NCI-H2081 (cell line): ENCODE measurements at places on chromosomes 6 and 20.

DNA sequence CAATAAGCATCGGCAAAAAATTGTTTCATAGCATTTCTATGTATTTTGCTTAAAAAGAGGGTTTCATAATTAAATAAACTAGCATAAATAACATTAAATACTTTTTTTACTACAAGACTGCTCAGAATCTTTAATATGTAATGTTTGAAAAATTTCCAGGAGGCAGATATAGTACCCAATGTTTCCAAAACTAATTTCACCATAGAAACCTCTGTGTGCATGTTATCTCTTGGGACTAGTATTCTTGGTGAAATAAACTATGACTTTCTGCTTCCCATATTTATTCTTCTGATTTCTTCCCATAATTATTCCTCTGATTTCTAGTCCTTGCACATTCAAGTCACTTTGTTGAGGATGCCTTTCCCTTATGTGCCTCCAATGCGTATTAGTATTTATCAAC lies 94.5 kb downstream of the PTPRK start:
- DNase-seq, result no peak

DNA sequence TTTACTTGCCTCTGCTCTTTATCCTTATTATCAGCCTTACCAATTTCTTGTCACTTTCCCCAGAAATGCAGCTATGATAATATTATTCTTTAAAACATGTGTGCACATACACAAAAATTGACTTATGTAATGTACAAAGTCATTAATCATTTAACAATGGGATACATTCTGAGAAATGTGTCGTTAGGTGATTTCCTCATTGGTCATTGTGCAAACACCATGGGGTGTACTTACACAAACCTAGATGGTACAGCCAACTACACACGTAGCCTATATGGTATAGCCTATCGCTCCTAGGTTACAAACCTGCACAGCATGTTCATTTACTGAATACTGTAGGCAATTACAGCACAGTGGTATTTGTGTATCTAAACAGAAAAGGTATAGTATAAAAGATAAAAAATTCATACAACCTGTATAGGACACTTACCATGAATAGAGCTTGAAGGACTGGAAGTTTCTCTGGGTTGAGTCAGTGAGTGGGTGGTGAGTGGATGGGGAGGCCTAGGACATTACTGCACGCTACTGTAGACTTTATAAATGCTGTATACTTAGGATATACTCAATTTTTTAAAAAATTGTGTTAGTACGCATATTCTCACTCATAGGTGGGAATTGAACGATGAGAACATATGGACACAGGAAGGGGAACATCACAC lies 56.9 kb downstream of the HIVEP1 start:
- no peak for DNase-seq

DNA sequence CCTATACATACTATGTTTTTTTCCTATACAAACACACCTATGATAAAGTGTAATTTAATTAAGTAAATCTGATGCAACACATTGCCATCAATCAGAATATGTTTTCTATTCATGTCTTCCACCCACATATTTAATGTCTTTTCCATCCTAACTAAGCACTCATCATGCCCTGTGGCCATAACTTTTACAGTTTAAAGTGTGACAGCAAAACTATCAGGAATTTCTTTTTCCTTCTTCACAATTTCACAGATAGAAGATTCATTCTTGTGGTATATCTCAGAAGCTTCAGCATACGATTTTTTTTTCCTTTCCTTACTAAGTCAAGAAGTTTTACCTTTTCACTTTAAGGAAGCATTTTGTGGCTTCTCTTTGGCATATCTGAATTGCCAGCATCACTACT lies 7.0 kb upstream of the BEND6 start:
- DNase-seq, result no peak

- no peak for DNase-seq
These were observed 337.8 kb downstream of the FARS2 start for GRCh38 chr6:5599127-5599526.

DNA sequence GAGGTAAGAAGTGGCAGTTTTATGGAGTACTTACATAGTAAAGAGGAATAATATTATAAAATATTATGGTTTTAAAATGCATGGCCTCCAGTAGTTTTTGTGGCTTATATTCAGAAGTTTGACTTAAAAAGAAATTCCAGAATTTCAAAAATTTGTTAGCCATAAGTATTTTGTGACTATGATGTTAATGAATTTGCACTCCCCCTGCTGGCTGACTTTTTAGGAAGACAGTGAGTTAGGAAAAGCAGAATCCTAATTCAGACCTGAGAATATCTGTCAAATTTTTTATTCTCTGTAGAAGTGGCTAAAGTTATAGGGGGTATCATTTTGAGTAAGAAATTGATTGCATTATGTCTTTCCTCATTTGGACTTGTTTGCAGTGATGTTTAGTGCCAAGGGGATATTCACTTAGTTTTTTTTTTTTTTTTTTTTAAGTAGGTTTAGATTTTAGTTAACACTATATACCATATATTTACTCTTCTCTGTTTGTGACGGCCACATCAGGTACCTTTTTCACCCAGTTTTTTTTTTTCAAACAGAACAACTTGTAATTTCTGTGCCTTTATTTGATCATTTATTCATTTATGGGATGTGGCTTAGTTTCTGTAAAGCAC lies 40.8 kb downstream of the ZFAND3 start:
- peak; percentile 31 for DNase-seq

GRCh38 chr6:81075974-81076373 lies 676.5 kb downstream of the TENT5A start:
- peak; percentile 2 for DNase-seq
